Stimulated activated CD4-positive, alpha-beta T cell treated with anti-CD3 and anti-CD28 coated beads, TNF-alpha, amount 100 ng/mL, for 1 hour (primary cell): ENCODE measurements at places on chromosomes 4 and X.

- DNase-seq = no peak
Observed at GRCh38 chr4:15012017-15012788, 9.9 kb downstream of the CPEB2 start.

GRCh38 chr4:54543088-54543795 lies 114.5 kb upstream of the KIT start:
- DNase-seq = no peak

- no peak for DNase-seq
Observed at GRCh38 chr4:162682651-162683050, 484.0 kb downstream of the NAF1 start.

DNA sequence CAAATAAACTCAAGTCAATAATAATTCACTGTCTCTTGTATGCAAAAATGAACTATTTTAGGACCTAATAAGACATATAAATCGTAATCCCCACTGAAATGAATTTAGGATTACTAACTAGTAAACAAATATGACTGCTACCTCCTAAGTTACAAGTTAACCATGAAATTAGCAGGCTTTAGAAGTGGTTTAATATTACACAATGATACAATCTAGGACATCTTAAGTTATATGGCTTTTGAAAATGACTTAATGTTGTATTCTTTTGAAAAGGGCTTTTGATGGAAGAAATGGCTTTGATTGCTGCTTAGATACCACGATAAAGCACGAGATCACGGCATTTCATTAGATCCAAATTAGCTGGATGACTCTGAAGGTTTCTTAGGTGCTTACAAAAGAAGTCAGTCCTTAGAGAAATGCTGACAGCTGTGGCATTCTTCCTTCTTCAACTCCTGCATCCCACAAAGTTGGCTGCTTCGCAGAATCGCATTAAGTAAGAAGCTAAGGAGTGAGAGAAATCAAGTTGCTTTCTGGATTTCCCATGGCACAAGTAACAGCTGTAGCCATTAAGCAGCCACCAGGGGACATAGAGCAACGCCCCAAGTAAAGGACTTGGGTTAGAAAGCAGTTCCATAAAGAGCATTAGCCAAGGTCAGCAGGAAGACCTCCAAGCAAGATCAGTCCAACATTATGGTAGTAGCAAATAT lies 6.9 kb downstream of the SLC10A7 start:
- DNase-seq = no peak

GRCh38 chrX:122787231-122787630 lies 396.8 kb upstream of the GRIA3 start:
- no peak for DNase-seq

DNA sequence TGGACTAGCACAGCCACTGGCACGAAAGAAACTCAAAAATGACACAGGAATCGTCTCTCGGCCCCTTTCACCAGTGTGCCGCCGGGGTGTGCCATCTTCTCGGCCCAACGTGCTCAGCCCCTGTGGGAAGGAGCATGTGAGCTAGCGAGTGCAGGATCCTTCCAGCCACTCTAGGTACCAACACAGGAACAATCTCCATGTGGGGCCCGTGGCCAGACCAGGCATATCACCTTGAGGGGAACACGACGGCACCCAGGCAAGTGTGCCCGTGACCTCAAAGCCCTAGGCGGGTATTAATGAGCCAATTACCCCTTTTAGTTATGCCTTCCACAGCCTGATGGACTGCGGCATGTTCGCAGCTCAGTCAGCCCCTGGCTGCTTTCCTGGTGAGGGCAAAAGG lies 231.5 kb downstream of the FAT4 start:
- no peak for DNase-seq

- DNase-seq = no peak
Observed at GRCh38 chr4:127450276-127450675, 182.5 kb upstream of the INTU start.

GRCh38 chr4:93042746-93043145 lies 739.0 kb downstream of the GRID2 start:
- no peak for DNase-seq
